ENCODE measurements at places on chromosomes 16 and 17.

DNA sequence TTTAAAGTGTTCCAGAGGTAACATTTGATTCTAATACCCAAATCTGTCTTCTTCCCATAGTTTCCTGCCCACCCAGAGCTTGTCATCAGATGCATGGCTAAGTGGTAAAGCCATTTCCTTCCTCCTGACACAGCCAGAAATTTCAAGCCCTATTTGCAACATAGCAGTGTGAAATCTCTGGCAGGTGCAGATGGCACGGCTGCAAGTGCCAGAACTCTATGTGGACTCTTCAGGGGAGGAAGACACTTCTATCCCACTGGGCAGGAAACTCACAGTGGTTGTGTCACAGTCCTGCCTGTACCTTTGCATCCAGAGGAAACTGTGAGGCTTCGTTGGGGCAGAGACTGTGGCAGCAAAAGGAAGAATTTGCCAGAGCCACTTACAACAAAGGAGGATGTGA lies 13.2 kb downstream of the DYNLRB2 start:
- DNase-seq, result no peak

GRCh38 chr16:49693445-49693844 lies 162.5 kb downstream of the ZNF423 start:
- no peak for DNase-seq

DNA sequence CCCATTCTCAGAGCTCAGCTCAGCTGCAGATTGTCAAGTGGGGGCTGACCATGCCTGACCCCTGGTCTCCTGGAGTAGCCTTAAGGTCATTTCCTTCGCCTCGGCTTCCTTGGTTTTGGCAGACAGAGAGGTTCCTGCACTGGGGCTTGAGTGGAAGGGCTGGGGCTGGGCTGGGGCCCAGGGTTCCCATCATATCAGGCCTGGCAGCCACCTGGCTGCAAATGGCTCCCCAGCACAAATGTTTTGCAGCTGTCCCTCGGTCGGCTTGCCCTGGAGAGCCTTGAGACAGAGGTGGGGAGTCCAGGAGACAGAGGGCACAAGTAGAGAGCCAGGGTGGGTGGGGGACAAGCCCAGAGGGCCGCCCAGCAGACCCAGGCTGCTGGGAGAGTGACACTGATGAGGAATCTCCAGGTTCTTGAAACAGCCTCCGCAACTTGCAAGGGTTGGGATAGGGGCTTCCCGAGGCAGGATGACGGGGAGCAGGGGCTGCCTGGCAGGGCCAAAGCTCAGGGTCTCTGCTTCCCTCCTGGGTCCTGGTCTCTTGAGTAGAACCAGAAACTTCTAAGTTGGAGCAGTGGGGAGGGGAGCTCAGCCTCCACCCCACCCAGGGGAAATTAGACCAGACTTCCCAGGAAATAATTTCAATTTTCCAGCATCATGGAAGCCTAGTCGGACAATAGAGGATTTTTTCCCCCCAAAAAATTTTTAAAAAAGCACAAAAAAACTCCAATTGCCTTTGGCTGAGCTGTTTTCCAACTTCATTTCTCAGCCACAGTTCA lies 19.3 kb downstream of the IGFBP4 start:
- DNase-seq, result no peak

GRCh38 chr16:83744441-83744981 lies 63.3 kb upstream of the HSBP1 start:
- DNase-seq, result peak; percentile 88

- DNase-seq, result no peak
Measured at GRCh38 chr16:49469930-49470451, 96.4 kb downstream of the C16orf78 start.

DNA sequence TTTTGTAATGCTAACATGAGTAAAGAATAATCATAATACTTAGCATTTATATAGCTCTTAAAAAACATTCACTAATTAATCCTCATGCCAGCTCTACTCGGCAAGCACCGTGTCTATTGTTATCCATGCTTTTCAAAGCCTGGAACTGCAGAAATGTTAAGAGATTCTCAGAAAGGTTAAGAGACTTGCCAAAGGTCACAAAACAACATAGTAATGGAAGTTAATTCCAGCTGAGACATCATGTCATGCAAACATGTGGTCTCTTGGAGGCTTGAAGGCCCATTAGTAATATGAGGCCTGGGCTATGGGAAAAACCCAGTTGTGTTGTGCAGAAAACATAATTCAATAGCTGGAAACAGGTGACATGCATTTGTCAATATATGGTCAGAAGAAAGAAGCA lies 389.9 kb upstream of the GOT2 start:
- no peak for DNase-seq

DNA sequence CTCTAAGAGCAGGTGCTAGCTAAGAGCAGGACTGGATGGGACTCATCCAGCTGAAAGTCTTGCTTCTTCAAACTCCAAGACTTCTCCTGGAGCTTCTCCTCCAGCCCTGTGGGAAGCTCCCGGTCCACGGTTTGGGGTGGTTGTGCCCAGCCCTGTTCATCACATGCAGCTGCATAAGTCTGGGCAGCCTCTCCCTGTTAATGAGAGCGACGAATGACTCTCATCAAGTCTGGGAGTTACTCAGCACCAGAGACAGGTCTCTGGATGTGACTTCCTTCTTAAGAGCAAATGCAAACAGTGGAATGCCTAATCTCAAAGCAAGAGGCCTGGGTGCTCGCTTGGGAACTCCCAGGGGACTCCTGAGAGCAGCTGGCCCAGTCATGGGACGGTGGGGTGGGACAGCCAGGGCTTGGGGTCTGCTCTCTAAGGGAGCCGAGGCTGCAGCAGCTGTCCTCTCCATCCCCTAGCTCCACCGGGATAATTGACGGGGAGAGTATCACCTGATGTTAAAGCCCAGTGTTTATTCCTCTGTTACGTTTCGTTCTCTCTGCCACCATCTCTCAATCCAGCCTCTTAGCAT lies 35.3 kb upstream of the CRHR1 start:
- no peak for DNase-seq

DNA sequence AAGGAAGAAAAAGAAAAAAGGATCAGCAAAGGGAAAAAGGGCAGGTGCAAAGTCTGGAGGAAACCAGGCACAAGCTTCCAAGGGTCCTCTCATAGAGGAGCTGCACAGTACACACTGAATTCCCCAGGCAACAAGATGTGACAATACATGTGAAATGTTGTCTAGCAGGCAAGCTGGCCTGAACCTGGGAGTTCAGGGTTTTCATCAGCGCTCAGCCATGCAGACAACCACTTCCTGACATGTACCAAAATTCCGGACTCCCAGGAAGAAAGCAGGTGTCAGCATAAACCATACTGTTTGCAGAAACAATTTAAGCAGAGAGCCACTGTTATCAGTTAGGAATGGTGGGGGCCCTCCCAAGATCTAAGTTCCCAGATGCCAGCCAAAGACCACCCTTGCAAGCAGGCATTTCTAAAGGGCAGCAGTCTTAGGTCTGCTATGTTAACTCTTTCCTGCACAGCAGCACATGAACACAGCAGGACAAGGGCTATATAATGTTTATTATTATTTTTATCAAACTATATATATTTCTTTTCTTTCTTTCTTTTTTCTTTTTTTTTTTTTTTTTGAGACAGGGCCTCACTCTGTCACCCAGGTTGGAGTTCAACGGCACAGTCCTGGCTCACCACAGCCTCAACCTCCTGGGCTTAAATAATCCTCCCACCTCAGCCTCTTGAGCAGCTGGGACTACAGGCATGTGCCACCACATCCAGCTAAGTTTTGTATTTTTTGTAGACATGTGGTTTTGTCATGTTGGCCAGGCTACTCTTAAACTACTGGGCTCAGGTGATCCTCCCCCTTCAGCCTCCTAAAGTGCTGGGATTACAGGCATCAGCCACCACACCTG lies 10.1 kb downstream of the TK2 start:
- DNase-seq, result no peak

- no peak for DNase-seq
Measured at GRCh38 chr17:27496971-27497370, 40.7 kb downstream of the KSR1 start.

- no peak for DNase-seq
Measured at GRCh38 chr16:58732545-58733247, 1.4 kb downstream of the GOT2 start.

- no peak for DNase-seq
Measured at GRCh38 chr17:77316191-77316641, 175.4 kb downstream of the SEC14L1 start.

DNA sequence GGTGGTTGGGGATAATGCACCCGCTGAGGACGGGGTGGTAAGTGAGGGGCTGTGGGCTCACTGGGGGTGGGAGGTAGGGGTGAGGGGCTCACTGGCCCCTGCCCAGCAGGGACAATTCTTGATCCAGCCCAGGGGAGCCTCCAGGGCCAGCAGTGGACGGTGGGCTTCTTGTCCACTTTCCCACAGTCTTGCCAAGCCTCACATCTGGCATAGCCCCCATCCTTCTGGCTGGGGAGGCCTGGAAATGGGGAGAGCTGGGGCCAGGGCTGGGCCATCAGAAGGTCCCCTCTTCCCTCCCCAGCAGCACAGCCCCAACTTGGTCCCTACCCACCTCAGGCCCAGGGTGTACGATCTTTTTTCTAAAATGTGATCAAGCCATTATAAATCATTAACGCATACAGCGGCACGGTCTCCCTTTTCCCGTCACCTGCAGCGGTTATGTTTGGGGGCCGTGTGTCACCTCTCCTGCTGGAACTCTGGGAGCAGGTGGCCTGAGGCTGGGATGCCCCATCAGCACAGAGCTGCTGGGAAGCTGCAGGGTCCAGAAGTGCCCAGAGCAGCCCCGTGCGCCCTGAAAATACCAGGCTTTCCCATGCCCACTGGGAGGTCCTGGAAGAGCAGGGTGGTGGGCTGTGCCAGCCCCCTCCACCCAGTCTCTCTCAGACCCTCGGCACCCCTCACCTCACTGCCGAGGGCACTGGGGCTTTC lies 7.2 kb upstream of the SETD6 start:
- DNase-seq, result no peak

DNA sequence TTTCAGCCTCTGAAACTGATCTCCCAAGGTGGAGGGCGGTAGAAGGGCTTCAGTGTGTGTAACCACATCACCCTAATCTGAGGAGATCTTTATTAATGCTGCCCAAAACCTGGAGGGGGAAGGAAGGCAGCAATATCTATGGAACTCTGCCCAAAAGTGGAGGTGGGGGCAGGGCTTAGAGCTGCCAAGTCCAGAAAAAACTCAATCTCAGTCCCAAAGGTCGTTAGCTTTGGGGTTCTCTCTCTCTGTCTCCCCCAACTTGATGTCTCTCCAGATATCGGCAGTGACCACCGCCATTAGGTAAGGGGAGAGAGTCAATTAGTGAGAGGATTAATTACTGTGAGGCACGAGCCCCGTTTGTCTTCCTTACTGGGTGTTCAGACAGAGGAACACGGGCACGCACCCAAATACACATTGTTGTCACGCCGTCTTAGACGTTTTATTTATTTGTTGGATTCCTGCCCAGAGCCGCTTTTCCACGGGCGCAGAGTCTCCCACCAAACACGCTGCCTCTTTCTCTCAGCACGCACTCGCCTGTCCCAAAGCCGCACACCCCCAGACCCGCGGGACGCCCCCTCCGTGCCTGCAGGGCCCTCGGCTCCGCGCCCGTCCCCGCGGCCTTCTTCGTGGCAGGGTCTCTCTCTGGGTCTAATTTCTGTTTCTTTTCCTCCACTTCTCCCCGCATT lies 5.4 kb upstream of the LHX1 start:
- DNase-seq, result no peak

GRCh38 chr17:79026376-79027273 lies 2.7 kb downstream of the C1QTNF1 start:
- no peak for DNase-seq

GRCh38 chr16:5490499-5490898 lies 392.9 kb upstream of the EEF2KMT start:
- peak; percentile 27 for DNase-seq
